Activated T-helper 2 cell treated with anti-CD3 and anti-CD28 coated beads, Interferon-gamma antibody, Interleukin-2, Interleukin-4, amounts not matched to agents 10 μg/mL and 5 μg/mL and 100 μg/mL, durations not matched to agents 14 hours and 24 hours and 36 hours (primary cell): ENCODE measurements at places on chromosomes 13 and 19.

GRCh38 chr13:110212529-110212928 is 94.4 kb downstream of the COL4A1 start:
- H3K27me3 ChIP-seq, result no peaks in the 10 kb centered on the region
- no peaks in the 10 kb centered on the region for H3K36me3 ChIP-seq
- no peak overlapping the region for H3K4me3 ChIP-seq
- H3K4me1 ChIP-seq, result no peaks in the 10 kb centered on the region
- no peak for DNase-seq

DNA sequence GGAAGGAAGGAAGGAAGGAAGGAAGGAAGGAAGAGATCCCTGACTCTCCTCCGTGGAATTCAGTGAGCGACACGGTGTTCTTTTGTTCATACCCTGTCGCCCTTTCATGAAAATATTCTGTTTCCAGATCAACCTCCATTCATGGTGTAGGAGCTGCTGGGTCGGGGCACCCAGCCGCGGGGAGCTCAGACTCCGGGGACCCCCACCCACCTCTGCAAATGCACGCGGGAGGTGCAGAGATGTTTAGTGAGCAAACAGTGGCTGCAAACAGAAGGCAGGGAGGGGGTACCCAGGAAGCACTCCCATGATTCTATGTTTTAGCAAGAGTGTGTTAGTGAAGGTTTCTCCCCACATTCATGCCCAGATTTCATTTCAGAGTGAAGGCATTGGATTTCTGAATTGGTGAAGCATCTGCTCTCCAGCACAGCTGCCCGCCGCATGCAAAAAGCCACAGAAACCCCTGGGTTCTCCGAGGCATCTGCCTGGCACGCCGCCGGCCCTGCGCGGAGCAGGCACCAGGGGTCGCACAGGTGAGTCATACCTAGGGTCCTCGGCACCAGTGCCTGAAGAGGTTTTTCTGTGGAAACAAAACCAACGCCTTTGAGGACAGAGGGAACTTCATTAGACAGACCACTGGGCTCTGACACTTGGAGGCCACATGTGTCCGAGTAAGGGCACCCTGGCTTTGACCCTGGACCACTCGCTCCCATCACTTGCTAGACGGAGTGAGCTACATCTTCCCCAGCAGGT is 80.6 kb downstream of the ZNF557 start:
- no peaks in the 10 kb centered on the region for H3K4me1 ChIP-seq
- DNase-seq, result no peak
- H3K36me3 ChIP-seq, result no peaks in the 10 kb centered on the region
- H3K27me3 ChIP-seq, result no peaks in the 10 kb centered on the region

DNA sequence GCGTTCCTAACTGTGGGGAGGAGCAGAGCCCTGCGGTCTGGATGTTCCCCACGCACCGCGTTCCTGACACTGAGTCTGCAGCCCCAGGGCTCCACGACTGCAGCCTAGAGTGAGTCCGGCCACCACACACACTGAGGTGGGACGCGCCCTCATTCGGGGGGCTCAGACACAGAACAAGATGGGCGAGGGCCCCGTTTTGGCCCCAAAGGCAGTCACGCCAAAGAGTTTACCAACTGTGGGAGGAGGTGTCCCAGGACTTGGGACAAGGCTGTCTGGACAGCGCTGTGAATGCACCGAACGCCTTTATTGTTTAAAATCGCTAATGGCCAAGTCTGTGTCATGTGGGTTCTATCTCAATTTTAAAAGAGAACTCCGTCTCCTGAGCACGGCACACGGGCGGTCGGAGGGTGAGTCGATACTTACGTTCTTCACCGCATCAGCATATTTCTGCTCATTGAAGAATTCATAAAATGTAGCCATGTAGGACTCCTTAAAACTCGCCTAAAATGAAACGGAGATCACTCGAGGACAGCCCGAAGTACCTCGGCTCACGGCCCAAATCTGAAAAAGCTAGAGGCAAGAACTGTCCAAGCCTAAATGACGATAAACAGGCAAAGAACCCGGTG is 35.2 kb upstream of the C13orf46 start:
- no peak for DNase-seq
- peaks cover 6% of the 10 kb centered on the region for H3K4me1 ChIP-seq
- peaks cover 5% of the 10 kb centered on the region for H3K36me3 ChIP-seq
- no peaks in the 10 kb centered on the region for H3K27me3 ChIP-seq

DNA sequence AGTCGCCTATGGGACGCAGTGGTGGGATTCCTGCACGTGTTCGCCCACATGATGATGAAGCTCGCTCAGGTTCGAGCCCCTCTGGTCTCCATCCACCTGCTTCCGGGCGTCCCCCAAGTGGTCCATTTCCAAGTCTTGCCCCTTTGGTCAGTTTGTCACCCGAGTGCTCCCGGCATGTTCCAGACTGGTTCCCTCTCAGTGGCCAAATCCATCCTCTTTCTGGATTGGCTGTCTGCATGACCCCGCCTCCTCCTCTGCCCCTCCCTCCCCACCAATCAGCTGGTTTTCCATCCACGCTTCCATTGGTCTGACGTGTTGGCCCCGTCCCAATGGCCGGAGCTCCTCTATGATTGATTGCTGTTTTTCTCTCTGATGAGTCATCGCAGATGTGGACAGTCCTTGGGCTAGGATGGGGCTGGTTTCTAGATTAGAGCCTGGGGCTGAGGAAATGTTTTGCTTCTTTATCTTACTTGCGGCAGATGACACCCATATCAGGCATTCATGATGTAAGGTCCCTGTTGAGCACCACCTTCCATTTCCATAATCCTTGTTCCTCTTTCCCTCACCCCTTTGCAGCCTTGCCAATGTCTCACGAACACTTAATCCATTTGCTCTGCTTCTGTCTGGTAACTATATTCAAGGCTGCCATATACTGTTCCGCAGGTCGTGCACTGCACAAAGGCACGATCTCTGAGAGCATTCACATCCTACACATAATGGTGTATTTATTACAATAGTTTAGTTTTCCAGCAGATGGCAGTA is 73.8 kb downstream of the MAP4K1 start:
- no peaks in the 10 kb centered on the region for H3K27me3 ChIP-seq
- peak overlapping the region; percentile 32 for H3K4me3 ChIP-seq
- DNase-seq, result peak; percentile 19
- peaks cover 6% of the 10 kb centered on the region for H3K36me3 ChIP-seq
- H3K27ac ChIP-seq, result peak overlapping the region; percentile 69

DNA sequence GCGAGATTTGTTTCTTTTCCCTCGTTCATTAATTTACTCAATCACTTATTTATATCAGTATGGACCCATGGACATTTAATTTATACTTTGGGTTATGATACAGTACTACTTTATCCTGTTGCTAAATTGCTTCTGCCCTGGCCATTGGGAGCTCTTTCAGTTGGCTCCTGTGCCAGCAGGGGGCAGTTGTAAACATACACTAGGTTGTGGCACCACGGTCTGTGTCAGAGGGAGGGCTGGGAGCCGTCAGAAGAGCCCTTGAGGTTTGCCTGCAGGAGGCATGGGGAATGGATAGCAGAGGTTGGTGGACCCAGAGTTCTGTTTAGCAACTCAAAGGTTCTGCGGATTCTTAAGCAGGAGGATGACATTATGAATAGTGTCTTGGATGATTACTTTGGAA is 94.3 kb downstream of the ERCC5 start:
- H3K36me3 ChIP-seq, result no peaks in the 10 kb centered on the region
- H3K4me1 ChIP-seq, result no peaks in the 10 kb centered on the region
- H3K27ac ChIP-seq, result no peak overlapping the region
- DNase-seq, result no peak
- no peak overlapping the region for H3K4me3 ChIP-seq
